Stimulated activated CD4-positive, alpha-beta T cell treated with anti-CD3 and anti-CD28 coated beads, Interleukin-12 subunit alpha, Interleukin-12 subunit beta, amount 100 ng/mL, for 24 hours (primary cell): ENCODE measurements at places on chromosomes 16 and 17.

- no peak for DNase-seq
These were observed 19.5 kb upstream of the CPHXL start for GRCh38 chr16:75745823-75746222.

- DNase-seq: no peak
These were observed 9.5 kb upstream of the PAM16 start for GRCh38 chr16:4360538-4361021.

GRCh38 chr16:11253995-11254912 lies 1.8 kb downstream of the SOCS1 start:
- no peak for DNase-seq

DNA sequence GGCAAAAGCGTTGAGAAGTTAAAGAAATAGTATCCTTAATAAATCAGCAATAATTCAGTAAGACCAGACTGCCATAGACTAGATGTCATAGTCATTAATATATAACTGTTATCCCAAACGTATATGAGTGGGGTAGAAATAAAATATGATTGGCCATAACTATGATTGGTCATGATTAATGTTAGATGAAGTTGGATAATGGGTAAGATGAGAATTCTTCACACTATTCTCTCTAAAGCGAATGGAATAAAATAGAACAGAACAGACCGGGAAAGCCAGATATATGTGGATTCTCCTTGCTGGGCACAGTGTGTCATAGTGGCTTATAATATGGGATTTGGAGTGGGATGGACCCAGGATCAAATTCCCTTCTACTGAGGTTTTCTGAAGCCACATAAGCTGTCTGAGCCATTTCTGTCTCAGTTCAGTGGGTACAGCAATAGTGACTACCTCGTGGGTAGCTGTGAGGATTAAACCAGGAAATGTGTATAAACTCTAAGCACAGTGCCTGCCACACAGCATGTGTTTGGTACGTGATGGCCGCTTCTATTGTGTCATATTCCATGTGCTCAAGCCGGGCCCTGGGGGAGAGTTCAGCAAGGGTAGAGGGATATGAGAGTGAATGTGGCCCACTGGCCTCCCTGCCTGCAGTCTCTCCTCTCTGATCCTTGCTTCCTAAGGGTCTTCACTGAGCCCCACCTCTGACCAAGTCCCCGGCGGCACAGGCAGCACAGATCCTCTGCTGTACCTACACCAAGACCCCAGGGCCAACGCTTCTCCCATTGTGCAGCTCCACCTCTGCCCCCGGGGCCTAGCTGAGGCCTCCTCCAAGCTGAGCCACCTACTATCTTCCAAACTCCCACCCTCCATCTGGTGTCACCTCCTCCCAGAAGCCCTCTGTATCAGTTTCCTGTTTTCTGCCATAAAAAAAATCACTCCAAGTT lies 3.7 kb downstream of the CETP start:
- DNase-seq: no peak

DNA sequence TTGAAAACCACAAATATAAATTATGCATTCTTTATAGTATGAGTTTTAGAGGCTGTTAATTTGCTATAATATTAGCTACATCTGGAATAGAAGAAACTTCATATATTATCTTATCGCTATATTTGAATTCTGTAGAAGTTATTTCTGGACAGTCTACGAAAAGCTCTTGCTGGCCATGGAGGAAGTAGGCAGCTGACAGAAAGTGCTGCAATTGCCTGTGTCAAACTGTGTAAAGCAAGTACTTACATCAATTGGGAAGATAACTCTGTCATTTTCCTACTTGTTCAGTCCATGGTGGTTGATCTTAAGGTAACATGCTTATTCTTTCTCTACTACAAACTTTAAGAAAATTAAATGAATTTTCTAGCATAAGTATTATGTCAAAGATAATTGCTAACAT lies 96.8 kb downstream of the OMG start:
- DNase-seq: no peak

- peak; percentile 76 for DNase-seq
These were observed 2.0 kb downstream of the ZNF771 start for GRCh38 chr16:30409125-30410060.

- no peak for DNase-seq
These were observed 1.9 kb downstream of the HS3ST3A1 start for GRCh38 chr17:13599864-13600263.

DNA sequence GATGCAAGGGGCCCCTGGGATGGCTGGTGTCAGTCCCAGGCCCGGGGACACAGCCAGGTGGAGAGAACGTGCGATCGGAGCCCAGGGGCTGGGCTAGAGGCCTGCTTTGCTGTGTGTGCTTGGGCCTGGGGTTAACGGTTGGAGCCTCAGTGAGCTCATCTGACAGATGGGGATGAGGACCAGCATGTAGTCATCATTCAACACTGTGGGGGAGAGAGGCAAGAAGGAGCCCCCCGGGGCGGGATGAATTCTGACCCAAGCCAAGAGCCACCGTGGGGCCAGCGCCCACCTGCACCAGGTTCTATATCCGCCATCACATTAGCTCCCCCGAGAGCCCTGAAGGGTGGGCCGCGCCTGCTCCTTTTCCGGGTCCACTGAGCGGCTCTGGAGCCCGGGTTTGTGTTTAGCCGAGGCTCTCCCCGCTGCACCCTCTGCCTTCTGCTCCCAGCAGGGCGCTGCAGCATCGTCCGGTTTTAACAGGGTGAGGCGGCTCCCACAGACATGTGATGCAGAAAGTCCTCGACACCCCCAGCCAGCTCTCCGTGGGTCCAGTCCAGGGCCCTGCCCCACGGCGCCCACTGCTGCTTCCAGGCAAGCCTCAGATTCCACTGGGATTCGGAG lies 365.7 kb downstream of the SEC14L1 start:
- DNase-seq: no peak

DNA sequence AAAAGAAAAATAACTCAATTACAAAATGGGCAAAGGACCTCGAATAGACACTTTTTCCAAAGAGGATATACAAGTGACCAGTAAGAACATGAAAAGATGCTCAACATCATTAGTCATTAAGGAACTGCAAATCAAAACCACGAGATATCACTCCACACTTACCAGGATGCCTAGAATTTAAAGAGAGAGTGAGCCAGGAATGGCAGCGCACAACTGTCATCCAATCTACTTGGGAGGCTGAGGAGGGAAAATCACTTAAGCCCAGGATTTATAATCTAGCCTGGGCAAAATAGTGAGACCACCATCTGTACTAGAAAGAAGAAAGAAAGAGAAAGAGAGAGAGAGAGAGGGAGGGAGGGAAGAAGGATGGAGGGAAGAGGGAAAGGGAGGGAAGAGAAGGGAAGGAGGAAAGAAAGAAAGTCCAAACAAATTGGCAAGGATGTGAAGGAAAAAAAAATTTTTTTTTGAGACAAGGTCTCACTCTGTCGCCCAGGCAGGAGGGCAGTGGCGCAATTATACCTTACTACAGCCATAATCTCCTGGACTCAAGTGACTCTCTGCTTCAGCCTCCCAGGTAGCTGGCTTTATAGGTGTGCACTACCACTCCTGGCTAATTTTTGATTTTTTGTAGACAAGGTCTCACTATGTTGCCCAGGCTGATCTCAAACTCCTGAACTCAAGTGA lies 22.6 kb downstream of the TBX2 start:
- DNase-seq: no peak

- no peak for DNase-seq
These were observed 22.3 kb downstream of the PGS1 start for GRCh38 chr17:78400581-78401240.

- no peak for DNase-seq
These were observed 951 bp upstream of the GPRC5C start for GRCh38 chr17:74430706-74431567.

- no peak for DNase-seq
These were observed 61.1 kb downstream of the RPA1 start for GRCh38 chr17:1890758-1891450.

DNA sequence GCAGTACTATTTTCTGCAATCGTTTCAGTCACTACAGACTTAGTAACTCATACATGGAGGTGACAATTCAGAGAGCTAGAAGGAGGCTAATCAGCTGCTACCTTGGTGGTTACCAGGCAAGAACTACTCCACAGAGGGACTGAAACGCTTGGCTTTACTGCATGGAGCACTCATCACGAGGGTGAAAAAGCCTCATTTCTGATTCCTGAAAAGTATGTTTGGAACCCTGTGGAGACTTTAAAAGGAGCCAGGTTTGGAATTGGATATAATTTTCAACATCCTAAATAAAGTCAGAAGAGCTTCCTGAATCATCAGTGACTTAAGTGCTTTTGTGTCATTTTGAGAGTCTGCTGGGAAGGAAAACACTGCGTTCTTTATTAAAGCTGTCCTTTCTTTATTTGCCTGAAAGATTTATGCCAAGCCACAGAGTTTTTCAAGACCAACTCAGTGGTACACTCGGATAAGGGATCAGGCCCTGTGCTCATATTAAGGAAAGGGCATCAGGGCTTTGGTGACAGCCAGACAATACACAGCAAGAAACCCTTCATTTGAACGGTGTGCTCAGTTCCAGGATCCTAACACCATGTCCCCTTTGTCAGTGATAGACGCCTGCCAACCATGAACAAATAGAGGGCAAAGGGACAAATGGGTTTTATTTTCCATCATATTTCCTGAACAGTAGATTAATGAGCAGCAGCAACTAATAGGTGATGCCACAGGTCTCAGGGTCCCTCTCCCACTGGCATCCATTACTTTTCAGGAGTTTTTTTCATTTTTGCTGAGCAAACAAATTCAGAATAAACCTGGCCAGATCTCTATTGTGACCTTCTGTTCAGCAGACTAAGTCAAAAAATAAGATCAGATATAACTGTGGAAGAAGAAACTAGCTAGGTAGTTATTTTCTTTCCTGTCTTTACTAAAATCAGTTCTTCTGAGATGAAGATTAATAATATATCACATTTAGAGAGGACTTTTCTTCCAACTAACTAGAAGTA lies 80.5 kb upstream of the CLEC18B start:
- DNase-seq: no peak

- DNase-seq: no peak
These were observed 14.7 kb downstream of the NXN start for GRCh38 chr17:964876-965275.

DNA sequence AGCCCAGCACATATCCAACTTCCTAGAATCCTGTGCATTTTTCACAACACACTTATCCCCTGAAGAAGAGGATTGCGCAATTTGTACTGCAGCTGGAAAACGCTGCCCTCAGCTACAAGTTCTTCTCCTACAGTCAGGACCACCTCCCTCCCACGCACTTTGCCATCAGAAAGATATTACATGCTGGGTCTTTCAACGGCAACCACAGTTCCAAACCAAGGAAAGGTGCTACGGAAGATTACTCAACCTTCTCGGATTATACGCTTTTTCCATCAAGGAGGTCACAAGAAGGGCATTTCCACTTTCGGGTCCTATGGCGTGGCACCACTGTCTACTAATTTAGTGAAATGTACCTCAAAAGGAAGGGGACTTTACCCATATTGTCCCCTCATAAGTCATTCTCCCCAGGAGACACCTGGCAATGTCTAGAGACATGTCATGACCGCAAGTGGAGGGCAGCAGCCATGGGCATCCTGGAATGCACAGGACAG lies 35.2 kb downstream of the USP7 start:
- no peak for DNase-seq

DNA sequence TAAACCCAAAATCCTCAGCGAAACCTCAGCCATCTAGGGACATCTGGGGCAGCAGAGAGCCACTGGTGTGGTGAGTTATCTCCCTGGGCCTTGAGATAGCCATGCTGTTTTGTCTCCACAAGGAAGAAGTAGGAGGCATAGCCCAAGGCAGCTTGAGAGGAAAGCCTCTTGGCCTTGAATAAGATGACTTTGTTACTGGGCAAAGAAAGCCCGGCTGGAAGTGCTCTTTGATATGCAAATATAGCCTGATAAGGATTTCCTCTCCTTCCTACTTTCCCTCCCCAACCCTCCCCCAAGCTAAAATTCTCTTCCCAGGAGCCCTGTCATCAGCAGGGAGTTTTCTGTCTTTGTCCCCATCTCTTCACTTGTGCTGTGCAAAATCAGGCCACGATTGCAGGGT lies 694.4 kb downstream of the MAF start:
- no peak for DNase-seq

DNA sequence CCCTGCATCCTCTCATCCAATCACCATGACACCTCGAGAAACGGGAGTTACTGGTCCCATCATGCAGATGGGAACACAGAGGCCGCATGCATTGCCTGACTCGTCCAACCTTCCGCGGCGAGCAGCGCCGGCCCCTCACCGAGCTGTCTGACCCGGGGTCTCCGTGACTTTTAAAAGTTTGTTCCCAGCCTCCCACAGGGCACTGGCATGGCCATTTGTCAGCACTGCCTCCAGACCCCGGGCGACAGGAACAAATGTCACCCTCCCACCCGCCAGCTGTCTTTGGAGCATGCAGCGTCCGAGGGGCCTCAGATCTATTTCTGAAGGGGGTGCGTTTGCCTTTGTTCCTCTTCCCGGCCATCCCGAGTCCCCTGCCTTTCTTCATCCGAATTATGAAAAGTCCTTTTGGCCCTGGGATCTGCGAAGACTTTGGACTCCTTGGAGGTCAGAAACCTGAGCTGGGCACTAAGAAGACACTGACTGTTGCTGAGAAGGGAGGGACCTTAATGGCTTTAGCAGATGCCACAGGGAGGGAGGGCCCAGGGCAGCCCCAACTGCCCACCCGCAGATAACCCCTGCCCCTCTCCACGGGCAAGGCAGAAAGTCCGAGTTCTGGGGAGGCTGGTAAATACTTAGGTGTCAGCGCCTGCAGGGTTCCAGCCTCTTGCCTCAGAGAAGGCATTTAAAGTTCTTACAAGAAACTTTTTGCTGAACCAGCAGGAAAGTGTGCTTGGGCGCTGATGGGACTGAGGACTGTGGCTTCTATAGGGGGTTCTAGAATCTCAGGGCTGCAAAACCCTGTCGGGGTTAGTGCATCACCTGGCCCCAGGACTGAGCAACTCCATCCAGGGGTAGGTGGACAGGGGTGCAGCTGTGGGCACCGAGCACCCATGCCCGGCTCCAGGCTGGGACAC lies 348.1 kb downstream of the FOXL1 start:
- DNase-seq: no peak

DNA sequence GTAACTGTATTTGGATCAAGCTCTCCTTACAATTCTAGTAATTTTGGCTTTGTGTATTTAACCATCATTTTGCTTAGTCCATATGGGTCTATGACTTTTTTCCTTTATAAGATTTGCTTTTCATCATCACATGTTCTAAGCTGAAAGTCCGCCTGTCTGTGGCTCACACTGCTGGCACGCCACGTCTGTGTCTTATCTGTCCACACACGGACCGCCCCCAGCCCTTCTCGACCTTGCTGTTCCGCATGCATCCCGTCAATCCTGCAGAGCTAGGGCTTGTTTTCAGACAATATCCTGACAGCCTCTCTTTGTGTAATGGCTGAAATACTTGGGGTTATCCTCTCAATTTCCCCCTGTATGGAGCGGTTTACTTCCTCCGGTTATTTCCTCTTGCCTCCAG lies 8.4 kb upstream of the ALDH3A1 start:
- DNase-seq: no peak

DNA sequence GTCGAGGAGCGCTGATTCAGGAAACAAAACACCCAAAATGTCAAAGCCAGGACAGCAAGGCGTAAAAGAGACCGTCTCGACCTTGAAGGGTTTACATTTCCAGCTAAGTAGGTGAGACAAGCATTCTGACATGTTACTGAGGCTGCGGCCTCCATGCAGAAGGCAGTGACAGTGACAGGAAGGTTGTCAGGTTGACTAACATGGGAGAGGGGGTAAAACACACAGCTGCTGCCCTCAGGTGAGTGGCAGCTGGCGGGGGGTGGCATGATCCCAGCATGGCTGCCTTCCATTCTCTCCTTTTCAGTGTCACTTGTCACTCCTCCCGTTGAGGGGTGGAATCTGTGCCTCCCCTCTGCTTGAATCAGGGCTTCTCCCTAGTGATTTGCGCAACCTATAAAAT lies 31.9 kb upstream of the CRHR1 start:
- DNase-seq: no peak
